Activated T-cell treated with anti-CD3 and anti-CD28 coated beads for 4 hours (primary cell): ENCODE measurements at places on chromosomes 3 and 15.
A peak's percentile ranks its signal among the peaks of the same experiment; 100 is the strongest.

GRCh38 chr15:41940441-41940857, 31.9 kb downstream of the EHD4 start:
- no peak for DNase-seq

GRCh38 chr15:22949074-22949547, 31.1 kb downstream of the CYFIP1 start:
- no peak for DNase-seq

GRCh38 chr15:28024889-28025250, 74.2 kb downstream of the OCA2 start:
- DNase-seq = no peak

GRCh38 chr15:77904901-77905300, 172.6 kb downstream of the TBC1D2B start:
- DNase-seq = no peak

DNA sequence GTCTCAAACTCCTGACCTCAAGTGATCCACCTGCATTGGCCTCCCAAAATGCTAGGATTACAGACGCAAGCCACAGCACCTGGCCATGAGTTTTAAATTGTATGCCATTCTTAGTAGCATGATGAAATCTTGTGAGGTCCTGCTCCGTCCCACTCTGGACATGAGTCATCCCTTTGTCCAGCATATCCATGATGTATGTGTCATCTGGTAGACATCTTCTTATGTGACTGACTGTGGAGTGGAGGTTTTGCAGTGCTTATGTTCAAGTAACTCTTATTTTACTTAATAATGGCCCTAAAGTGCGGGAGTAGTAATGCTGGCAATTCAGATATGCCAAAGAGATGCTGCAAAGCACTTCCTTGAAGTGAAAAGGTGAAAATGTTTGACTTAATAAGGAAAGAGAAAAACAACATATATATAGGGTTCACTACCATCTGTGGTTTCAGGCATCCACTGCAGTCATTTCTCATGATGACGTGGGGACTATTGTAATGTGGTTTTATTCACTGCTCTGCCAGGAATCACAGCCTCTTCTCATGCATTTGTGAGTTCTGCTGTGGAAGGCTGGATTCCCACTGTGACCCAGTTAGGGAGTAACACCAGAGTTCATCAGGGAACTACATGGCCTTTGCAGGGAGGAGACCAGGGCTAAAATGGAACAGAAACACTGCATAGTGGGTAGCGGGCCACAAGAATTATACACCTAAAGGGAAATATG, 204.6 kb upstream of the STRIT1 start:
- DNase-seq = no peak

DNA sequence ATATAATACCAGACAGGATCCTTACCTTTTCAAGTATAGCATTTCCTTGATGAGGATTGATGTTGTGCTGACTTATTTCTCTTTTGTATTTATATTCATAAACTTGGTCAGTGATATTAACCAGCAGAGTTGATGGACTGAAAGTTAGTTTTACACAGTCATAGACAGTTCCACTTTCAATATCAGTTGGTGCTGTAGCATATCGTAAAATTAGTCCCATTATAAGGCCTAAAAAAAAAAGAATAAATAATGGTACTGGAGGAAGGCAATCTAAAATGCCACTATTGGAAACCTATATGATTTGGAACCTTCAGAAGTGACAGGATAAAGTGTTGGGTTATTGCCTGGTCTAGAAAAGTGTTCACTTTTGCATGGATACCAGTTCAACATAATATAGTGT, 16.3 kb downstream of the SLC9A9 start:
- DNase-seq = no peak

DNA sequence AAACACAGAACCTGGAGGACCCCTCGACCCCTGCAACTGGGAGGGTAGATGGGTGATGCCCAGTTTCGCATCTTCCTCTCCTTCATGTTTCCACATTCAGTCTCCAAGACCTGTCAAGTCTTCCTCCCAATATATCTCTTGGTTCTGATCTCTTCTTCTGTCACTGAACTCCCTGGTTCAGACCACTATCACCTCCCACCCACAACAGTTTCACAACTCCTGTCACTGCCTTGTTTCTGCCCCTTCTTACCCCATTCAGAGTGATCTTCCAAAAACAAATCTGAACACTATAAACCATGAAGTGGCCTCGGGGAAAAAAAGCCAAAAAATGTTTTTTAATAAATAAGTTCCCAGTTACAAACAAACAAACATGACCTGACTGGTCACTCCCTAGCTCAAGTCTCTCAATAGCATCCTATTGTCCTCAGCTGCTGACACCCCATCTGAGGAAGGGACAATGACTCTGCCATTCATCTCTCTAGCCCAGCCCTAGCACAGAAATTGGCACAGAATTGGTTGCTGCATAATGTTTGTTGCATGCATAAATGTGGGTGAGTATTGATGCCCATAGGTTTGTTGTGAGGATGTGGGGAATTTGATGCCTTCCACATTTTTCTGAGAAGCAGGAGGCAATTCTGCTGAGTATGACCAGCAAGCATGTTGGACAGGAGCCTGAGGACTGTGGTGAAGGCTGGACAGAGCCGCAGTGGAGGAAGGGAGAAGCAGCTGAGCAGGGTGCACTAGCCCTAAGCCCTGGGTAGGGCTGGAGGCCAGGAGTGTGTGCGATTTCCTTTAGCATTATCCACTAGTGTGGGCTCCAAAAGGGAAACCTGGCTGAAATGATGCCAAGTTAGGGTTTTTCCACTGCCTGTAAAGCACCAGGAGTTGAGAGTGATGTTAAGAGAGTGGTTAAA, 12.2 kb upstream of the XYLB start:
- DNase-seq = no peak

- no peak for DNase-seq
Measured at GRCh38 chr15:92715758-92716157, 60.2 kb upstream of the FAM174B start.

- DNase-seq = no peak
Measured at GRCh38 chr15:50873935-50874361, 34.5 kb upstream of the AP4E1 start.

DNA sequence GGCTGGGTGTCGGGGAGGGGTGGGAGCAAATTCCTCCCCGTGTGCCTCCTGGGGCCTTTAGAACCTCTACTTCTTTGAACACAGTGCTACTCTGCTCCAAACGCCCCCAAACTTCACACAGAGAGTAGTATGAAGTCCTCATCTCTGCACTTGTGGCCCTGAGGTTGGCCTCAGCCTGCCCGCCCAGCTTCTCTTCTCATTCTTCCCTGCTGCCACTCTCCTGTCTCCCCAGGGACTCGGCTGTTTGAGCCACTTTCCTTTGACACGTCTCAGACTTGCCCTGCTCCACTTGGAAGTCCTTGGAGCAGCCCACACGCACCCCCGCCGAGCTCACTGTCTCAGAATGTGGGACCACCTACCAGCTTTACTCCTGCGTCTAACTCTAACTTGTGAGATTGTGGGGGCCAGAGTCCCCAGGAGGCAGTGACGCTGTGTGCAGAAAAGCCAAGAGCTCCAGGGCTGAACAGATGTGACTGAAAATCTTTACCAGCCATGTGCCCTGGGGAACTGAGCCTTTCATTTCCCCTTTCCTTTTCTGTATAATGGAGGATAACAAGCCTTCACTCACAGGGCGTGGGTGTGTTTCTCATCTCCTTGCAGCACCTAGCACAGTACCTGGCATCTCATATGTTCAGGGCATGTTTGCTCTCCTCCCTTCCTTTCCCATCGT, 233.6 kb upstream of the CTDSPL start:
- DNase-seq = no peak

GRCh38 chr15:78675206-78675605, 34.2 kb upstream of the CHRNB4 start:
- DNase-seq = no peak

DNA sequence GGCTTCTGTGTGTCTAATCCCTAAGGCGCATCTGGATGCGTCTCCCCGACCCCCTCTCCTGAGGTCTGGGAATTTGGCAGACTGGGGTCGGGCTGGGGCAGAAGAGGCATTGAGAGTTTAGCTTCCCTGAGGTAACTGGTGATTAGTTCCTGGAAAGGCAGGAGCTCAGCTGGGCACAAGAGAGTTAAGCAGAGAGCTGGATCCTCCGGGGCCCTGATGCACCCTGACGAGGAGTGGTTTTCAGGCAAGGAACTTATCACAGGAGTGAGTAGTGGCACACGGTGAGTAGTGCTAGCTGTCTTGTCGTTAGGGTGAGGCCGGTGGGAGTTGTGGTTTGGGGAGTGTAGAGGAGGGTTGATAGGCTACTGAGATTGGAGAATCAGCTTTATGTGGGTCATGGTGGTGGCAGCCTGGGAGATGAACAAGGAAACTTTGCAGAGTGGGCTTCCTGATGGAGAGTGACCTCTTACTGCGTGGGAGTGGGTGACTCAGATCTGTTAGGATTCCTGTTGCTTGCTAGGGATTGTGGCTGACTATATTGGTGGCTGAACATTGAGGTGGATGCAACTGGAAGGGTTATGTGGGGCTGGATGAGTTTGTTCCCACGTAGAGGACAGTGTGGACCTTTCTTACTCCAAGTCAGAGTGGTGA, 897 bp downstream of the RAD54L2 start:
- DNase-seq = peak; percentile 4

GRCh38 chr3:187639927-187640568, 30.1 kb downstream of the SST start:
- DNase-seq = no peak

GRCh38 chr3:100993309-100993708, at the start of gene ABI3BP:
Gene ABI3BP (minus strand): TSS chr3:100993421. CDS start chr3:100993384, 37 bp downstream.
- DNase-seq = no peak

GRCh38 chr15:67564968-67565345, 22.5 kb downstream of the MAP2K5 start:
- DNase-seq = no peak

DNA sequence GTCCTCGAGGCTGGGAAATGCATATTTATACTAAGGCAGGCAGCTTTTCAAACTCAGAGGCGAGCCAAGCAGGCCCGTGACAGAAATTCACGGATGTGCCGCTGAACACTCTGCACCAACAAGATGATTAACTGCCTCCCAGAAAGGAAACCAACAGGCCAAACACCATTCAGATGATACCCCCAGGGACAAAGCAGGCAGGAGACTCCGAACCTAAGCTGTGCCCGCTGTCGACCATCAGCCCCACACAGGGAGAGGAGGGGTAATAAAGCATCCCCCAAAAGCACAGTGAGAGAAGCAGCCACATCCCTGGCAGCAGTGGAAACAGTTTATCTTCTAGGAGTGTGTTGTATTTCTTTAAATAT, 31.8 kb downstream of the ADAMTS17 start:
- no peak for DNase-seq

DNA sequence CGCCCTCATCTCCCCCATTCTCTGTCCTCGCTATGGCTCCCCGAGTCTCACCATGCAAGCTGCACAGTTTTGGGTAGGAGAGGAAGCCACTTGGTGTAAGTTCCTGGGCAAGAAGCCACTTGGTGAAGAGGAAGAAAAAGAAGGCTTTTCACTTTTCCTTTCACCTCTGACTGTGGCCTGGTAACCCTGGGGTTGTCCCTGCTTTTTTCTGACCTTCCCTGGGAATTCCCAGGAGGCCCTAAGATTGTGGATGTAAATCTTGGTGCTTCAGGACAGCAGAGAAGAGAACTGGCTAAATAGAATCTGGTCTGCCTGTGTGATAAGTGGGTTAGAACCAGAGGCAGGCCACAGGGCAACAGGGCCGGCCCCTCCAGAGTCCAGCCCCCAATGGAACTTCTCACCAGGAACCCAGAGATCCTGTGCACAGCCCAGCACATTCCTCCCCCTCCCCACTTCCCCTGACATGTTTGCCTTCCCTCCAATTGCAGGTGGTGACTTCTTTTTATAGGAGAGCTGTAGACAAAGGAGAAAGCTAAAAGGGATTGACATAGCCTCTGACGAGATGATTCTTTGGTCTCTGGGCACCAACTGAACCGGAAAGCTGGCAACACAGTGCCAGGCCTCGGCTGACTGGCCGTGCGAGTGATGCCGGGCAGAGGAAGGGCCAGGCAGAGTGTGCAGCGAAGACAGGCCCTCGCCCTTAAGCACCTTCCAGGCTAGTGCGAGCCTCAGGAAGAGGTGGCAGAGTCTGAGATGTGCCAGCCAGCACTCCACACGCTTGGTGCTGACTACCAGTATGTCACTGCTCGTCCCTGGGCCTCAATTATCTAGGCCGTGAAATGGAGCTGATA, 19.4 kb upstream of the SKOR1 start:
- DNase-seq = no peak

GRCh38 chr3:20809356-20809755, 623.4 kb upstream of the SGO1 start:
- no peak for DNase-seq

GRCh38 chr3:57061556-57061955, 1.1 kb downstream of the SPATA12 start:
- DNase-seq = no peak

DNA sequence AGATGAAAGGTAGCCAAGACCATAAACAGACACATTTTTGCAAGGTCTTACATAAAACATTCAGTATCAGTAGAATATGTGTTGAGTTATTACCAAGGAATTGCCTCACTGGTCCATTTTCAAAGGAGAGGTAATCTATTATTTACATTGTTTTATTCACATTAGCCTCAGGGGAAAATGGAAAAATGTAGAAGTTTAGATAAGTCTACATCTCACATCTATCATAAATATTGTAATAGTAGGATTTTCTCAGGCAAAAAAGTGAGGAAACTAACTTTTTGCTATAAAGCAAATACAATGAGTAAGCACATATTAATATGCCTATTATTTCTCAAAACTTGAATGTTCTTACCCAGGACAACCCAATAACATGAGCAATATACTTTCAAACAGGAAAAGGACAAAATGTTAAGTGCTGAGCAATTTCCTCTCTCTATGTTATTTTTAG, 184.6 kb upstream of the AGTR1 start:
- DNase-seq = no peak

- DNase-seq = no peak
Measured at GRCh38 chr15:78673476-78673875, 32.5 kb upstream of the CHRNB4 start.

GRCh38 chr3:54028372-54028771, 94.0 kb upstream of the CACNA2D3 start:
- DNase-seq = no peak

GRCh38 chr15:91965501-91966193, 112.1 kb downstream of the SLCO3A1 start:
- DNase-seq = no peak

- DNase-seq = no peak
Measured at GRCh38 chr3:170889630-170890029, 18.8 kb downstream of the EIF5A2 start.

GRCh38 chr15:60416484-60416883, 18.7 kb upstream of the ANXA2 start:
- DNase-seq = no peak

- no peak for DNase-seq
Measured at GRCh38 chr3:127525373-127525772, 65.2 kb downstream of the TPRA1 start.
